ENCODE measurements at places on chromosomes 16 and 17.

GRCh38 chr17:69884356-69884755 is 190.7 kb upstream of the KCNJ16 start:
- DNase-seq, result no peak

DNA sequence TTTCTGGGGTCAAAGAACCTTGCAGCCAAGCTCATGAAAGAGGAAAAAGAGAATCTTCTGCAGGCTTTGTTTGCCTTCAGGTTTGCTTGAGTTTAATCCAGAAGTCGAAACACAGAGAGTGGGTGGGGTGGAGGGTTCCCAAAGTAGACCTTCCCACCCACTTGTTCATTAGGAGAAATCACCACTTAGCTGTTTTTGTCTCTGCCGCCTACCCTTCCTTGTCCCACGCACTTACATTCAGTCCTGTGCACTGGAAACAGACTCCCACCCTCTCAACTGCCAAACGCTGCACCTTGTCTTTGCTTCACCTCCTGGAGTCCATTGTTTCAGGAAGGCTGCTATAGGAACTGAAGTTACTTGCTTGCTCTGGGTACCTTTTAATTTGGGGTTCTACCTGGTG is 38.6 kb upstream of the RBFOX1 start:
- DNase-seq, result no peak

DNA sequence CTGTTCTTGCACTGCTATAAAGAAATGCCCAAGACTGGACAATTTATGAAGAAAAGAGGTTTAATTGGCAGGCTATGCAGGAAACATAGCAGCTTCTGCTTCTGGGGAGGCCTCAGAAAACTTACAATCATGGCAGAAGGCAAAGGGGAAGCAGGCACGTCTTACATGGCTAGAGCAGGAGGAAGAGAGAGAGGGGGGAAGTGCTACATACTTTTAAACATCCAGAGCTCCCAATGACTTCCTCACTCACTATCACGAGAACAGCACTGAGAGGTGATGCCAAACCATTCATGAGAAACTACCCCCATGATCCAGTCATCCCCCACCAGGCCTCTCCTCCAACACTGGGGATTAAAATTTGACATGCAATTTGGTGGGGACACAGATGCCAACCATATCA is 13.3 kb downstream of the WFIKKN2 start:
- no peak for DNase-seq

- no peak for DNase-seq
Measured at GRCh38 chr17:8672326-8672725, 41.8 kb upstream of the MYH10 start.

DNA sequence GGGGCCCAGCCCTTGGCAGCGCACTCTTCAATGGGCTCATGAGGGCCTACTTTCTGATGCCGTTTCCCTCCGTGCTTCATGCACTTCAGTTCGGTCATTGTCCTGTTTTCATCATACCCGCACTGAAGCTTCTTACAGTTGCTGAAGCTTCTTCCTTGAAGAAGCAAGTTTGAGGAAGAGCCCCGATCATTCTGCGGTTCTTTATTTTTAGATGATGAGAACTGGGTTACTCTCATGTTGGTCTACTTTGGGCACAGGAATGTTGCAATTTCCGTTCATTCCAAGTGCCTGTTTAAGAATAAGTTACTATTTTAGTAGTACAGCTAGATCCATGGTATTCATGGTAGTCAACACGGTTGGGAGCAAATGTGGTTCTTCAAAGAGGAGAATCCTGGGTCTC is 587.7 kb upstream of the HSBP1 start:
- no peak for DNase-seq

- DNase-seq, result no peak
Measured at GRCh38 chr17:73359352-73359751, 47.6 kb upstream of the CDC42EP4 start.

- no peak for DNase-seq
Measured at GRCh38 chr17:69608808-69609472, 194.4 kb downstream of the MAP2K6 start.

DNA sequence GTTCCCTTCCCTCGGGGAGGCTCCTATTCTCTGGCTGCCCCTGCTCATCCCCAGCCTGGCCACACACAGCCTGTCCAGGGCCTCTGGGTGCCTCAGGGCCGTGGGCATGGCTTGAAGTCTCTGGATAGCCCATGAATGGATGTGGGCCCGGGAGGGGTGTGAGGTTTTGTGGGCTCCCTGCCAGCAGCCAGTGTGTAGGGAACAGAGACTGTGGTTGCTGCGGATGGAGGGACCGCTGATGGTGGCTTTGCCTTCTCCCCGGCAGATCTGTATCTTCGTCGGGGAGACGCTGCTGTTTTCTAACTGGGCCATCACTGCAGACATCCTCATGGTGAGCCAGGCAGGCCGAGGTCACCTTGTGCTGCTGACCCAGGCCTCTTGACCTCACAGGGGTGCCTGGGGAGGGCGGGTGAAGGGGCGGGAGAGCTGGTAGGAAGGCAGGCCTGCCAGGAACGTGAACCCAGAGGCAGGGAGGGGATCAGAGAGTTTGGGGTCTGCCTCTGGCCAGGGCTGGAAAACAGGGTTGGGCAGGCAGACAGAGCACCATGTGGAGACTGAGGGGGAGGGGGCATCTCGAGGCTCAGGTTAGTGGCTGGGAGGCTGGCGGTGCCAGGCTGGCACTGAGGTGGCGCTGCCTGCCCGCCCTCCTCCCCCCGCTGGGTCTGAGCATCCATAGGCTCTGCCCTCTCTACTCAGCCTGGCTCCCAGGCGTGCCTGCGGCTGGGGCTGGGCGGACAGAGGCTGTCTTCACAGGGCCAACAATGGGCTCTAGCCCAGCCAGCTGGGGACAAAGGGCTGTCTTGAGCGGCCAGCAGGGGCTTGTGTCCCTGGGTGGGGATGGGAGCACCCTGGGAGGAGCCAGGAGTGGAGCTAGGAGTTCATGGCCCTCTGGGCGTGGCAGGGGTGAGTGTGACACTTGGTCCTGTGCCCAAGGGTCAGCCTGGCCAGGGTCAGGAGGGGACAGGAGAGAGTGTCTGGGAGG is 21.4 kb downstream of the MYBBP1A start:
- DNase-seq, result peak; percentile 87

DNA sequence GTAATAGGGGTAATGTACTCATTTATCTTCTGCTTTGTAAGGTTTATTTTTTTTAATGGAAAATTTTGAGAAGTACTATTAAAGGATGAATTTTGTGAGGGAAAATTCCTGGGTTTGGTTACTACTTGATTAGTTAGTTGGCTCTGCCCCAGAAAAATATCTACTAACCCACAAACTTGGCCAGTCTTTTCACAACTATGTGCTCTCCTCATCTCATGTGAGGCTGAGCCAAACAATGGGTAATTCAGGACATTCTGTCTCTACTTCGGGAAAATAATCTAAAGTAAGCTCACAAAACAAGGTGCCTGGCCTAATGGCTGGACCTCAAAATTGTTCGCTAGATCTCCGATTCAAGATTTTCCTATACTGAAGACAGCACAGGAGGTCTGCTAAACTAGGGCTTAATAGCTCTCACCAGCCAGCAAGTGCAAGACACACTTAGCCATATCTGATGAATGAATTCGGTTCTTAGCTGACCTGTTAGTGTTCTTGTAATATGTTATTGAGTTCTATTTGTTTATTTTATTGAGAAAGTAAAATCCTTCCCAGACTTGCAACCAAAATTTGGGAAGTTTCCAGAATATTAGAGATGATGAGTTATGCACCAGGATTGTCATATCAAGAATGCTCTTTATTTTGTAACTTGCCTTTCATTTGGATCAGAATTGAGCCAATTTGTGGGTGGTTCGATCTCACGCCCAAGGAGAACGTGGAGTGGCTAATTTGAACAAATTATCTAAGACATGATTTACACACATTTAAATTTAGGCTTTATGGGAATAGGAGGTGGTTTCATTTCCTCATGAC is 5.7 kb downstream of the KCNJ16 start:
- DNase-seq, result no peak

- DNase-seq, result no peak
Measured at GRCh38 chr17:13865650-13866049, 203.7 kb upstream of the COX10 start.
